RPMI7951 (cell line): ENCODE measurements at places on chromosomes 2 and 18. TPM values are rescaled to one million over a fixed set of nuclear protein-coding genes. Genes with fewer than 3 reads are reported as not detected.

EFHD1 gene
- total RNA-seq = 1.2 and 1.7 TPM in 2 replicates

DLX2 gene
- total RNA-seq = 0.72 and 1.3 TPM in 2 replicates

RAB31 gene
- 34.2 and 41.7 TPM in 2 replicates for total RNA-seq

GRCh38 chr2:172467382-172467781, 40.0 kb downstream of the ITGA6 start:
- no peak for DNase-seq

- peak; percentile 11 for DNase-seq
These were observed 47.6 kb downstream of the PDE1A start for GRCh38 chr2:182379241-182379640.

GRCh38 chr2:24509425-24509824, 18.4 kb downstream of the NCOA1 start:
- DNase-seq = no peak

DNA sequence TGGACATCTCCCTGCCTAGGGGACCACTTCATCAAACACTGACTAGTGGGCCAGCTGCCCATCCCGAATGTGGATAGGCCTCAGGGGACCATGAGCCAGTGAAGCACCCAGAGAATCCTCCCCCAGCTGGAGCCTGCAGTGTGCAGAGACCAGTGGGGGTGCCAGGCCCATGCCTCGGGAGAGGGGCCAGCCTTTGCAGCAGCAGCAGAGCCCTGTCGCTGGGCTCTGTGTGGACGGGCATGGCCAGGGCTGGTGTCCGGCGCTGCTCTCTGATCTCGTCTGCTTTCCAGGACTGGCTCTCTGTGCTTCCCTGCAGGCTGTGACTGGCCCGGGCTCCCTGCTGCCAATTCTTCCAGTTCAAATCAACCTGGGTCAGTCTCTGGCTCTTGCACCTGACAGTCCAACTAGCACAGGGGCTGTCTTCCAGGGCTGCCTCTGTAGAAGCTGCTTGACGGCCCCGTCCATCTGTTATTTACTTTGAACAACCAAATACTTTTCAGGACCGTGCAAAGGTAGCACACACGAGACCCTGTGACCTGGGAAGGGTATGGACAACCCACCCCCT, 11.4 kb downstream of the KCNIP3 start:
- no peak for DNase-seq
